Fibroblast of gingiva (primary cell): ENCODE measurements at places on chromosomes 5 and 9.

GRCh38 chr5:77881528-77881927 lies 105.4 kb upstream of the TBCA start:
- no peak for DNase-seq

DNA sequence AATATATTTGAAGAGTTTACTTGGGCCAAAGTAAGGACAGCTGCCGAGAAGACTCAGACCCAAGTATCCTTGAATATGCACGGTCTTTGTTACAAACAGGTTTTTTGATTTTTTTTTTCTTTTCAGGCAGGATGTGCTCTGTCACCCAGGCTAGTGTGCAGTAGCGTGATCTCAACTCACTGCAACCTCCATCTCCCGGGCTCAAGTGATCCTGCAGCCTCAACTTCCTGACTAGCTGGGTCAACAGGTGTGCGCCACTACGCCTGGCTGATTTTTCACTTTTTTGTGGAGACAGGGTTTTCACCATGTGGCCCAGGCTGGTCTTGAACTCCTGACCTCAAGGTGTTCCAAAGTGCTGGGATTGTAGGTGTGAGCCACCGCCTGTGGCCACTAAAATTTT lies 27.4 kb downstream of the JMY start:
- no peak for DNase-seq

DNA sequence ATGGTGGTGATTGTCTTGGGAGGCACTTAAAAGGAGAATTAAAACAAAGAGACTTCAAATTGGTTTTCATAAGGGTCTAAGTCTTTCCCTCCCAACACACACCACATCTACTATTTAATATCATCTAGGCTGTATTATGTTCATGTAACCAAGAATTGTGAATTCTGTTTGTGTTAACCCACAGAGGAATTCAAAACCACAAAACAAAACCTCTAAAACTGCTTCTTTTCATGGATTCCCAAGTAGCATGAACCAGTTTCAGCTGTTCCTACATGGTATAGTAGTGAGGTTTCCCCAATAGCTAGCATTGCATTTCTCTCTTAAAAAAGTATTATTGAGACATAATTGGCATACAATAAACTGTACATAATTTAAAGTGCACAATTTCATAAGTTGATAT lies 283.8 kb downstream of the CD180 start:
- DNase-seq, result no peak

- no peak for DNase-seq
Measured at GRCh38 chr9:5628183-5628529, 751 bp upstream of the RIC1 start.

DNA sequence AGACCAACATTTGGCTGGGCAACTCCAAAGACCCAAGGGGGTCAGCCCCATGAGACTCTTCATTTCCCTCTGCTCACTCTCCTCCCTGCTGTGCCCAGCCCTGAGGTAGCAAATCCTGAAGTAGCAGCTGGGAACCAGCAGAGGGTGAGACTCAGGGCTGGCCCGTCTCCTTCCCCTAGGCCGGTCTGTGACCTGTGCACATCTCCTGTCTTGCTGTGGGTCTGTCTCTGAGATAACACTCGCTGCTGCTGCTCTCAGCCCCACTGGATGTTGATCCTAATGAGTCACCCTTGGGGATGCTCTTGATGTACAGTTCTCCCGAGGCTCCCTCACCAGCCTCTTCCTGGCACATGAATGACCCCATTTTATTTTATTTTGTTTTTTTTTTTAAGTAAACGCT lies 7.3 kb upstream of the OR2V1 start:
- DNase-seq, result no peak

GRCh38 chr5:10602031-10602806 lies 38.3 kb downstream of the ANKRD33B start:
- no peak for DNase-seq

- DNase-seq, result no peak
Measured at GRCh38 chr9:127173063-127173462, 50.6 kb upstream of the ANGPTL2 start.

GRCh38 chr9:21267485-21268346 lies 27.9 kb upstream of the IFNA14 start:
- no peak for DNase-seq
